Stimulated activated CD4-positive, alpha-beta T cell treated with anti-CD3 and anti-CD28 coated beads, Interleukin-1b, Interleukin-23, amount 100 ng/mL, for 48 hours (primary cell): ENCODE measurements at places on chromosomes 16 and 17.

- no peak for DNase-seq
Measured at GRCh38 chr16:85649411-85650134, 36.5 kb downstream of the GSE1 start.

GRCh38 chr16:1981398-1981836, at the start of gene NOXO1:
NOXO1 (minus strand) TSS chr16:1981469; CDS start chr16:1981179, 290 bp downstream.
- no peak for DNase-seq

DNA sequence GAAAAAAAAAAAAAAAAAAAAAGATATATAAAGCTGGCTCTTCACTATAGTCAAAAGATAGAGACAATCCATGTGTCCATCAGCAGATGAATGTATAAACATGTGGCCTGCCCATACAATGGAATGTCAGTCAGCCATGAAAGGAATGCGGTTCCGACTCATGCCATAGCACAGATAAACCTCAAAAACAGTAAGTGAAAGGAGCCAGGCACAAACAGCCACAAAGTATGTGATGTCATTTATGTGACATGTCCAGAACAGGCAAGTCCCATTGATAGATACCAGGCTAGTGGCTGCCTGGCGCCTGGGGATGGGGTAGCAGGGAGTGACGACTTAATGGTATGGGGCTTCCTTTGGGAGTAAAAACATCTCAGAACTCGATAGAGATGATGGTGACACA, 155.7 kb downstream of the CMIP start:
- DNase-seq = no peak

- DNase-seq = no peak
Measured at GRCh38 chr17:9185688-9186284, 164.5 kb downstream of the NTN1 start.

- no peak for DNase-seq
Measured at GRCh38 chr17:36611345-36612072, 10.1 kb downstream of the MRM1 start.
